ENCODE measurements at places on chromosomes 11 and 22.
A peak's percentile ranks its signal among the peaks of the same experiment; 100 is the strongest.

DNA sequence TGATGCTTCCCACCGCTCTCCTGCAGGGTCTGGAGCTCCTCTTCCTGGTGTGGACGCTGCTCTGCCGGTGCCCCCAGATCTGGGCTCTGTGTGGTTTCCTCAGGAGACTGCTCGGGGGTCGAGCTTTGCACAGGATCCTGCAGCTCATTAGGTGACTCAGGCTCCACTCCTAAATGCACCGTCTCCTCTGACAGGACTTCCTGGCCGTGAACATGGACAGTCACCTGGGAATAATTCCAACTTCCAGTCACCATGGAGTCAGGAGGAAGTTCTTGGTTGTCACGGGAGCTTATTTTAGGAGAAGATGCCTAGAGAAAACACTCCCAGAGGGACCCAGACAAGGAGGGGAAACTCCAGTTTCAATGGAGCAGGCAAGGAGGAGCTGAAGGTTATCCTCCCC lies 11.9 kb downstream of the ZNF202 start:
- H3K27me3 ChIP-seq, result no peaks in the 10 kb centered on the region
- no peak for DNase-seq
- no peak overlapping the region for H3K27ac ChIP-seq
- H3K4me1 ChIP-seq, result no peaks in the 10 kb centered on the region
- no peak overlapping the region for H3K4me3 ChIP-seq

DNA sequence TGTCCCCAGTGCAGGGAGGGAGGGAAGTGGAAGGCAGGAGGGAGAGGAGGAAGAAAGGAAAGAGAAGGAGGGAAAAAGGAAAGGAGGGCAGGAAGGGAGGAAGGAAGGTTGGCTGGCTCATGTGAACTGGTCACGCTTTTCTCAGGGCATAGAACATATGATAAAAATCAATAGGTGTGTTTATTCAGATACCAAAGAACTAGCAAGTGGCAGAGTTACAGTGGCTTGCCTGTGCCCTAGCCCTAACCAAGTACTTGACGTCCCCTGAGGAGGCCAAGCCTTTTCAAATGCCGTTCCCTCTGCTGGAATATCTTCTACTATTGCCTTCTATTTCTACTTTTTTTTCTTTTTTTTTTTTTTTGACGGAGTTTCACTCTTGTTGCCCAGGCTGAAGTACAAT lies 33.5 kb downstream of the CHRDL2 start:
- H3K4me1 ChIP-seq, result peaks cover 3% of the 10 kb centered on the region
- H3K27me3 ChIP-seq, result no peaks in the 10 kb centered on the region
- H3K36me3 ChIP-seq, result no peaks in the 10 kb centered on the region
- no peak overlapping the region for H3K27ac ChIP-seq

GRCh38 chr11:76667856-76668255 lies 2.7 kb downstream of the LRRC32 start:
- DNase-seq, result no peak
- H3K27ac ChIP-seq, result no peak overlapping the region
- no peaks in the 10 kb centered on the region for H3K4me1 ChIP-seq
- H3K27me3 ChIP-seq, result no peaks in the 10 kb centered on the region
- H3K36me3 ChIP-seq, result no peaks in the 10 kb centered on the region

DNA sequence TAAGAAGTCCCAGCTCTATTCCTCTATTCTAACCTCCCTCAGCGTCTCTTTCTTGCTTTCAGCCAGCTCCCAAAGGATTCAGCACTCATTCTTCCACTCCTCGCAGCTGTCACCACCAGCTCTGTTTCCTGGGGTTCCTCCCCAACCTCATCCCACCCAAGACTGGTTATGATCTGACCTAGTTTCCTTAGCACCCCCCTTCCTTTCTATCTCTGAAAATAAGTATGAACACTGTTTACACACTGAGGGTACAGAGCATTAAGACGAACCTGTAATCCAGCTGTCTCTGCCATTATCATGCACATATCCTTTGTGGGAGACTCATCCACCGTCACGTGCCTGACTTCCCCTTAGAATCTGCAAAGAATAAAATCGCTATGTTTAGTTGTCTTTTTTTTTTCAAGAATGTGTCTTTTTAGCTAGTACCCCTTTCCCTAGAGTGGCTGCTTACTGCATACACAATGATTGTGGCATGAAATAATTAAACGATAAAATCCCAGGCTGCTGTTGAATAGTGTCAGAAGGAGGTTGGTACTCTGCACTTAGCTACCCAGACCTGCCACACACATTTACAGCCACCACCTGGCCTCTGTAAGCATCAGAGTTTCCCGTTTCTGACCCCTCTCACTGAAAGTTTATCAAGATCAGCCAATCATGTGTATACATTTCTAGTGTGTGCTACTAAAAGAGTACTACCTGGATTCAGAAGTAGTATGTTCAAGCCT lies 26.9 kb upstream of the CSTF3 start:
- DNase-seq, result no peak
- no peak overlapping the region for H3K4me3 ChIP-seq
- no peaks in the 10 kb centered on the region for H3K4me1 ChIP-seq
- no peaks in the 10 kb centered on the region for H3K27me3 ChIP-seq
- no peak overlapping the region for H3K27ac ChIP-seq
- H3K36me3 ChIP-seq, result no peaks in the 10 kb centered on the region

- H3K27ac ChIP-seq, result no peak overlapping the region
- peaks cover 8% of the 10 kb centered on the region for H3K27me3 ChIP-seq
- H3K4me1 ChIP-seq, result no peaks in the 10 kb centered on the region
Observed at GRCh38 chr11:65781152-65781961, 581 bp upstream of the AP5B1 start.

DNA sequence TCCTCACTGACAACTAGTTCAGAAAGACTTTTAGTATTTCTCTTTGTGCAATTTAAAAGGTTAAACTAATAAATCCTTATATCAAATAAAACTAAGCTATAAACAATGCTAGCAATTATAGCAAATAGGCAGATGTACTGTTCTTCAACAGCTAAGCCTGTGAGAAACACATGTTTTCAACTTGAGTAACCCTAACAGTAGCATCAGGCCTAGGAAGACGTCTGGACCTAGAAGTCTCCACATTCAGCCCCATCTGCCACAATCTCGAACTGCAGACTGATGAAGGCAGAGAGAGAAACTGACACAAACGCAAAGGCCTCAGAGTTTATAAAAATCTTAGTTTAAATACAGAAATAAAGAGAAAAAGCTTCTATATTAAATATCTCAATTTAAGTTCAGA lies 2.5 kb downstream of the ST13 start:
- H3K27me3 ChIP-seq, result no peaks in the 10 kb centered on the region
- no peak for DNase-seq
- no peaks in the 10 kb centered on the region for H3K4me1 ChIP-seq
- H3K36me3 ChIP-seq, result no peaks in the 10 kb centered on the region

GRCh38 chr11:84316866-84317555 lies 1030.8 kb upstream of the CCDC90B start:
- no peak overlapping the region for H3K27ac ChIP-seq
- H3K36me3 ChIP-seq, result no peaks in the 10 kb centered on the region
- no peak overlapping the region for H3K4me3 ChIP-seq

DNA sequence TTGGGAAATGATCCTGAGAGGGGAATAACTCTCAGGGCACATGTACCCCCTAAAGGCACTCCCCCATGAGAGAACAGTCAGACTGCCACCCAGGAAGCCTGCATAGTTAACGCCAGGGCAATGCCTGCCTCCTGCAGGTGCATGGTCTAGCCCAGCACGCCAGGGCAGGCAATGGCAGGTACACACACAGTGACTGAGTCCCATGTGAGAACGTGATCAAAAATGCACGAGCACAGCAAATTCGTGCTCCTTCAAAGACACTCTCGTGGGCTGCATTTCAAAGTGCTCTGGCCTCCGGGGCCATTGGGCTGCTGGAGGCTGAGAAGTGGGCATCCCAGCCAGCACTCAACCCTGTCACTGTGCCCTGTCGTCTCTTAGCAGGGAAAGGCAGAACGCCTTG lies 79.7 kb downstream of the SHANK2 start:
- peaks cover 2% of the 10 kb centered on the region for H3K4me1 ChIP-seq
- no peak overlapping the region for H3K4me3 ChIP-seq
- DNase-seq, result no peak
- no peaks in the 10 kb centered on the region for H3K27me3 ChIP-seq
- no peaks in the 10 kb centered on the region for H3K36me3 ChIP-seq
- no peak overlapping the region for H3K27ac ChIP-seq

GRCh38 chr22:20111045-20111688 lies 4.7 kb upstream of the RANBP1 start:
- peak; percentile 55 for DNase-seq
- no peak overlapping the region for H3K27ac ChIP-seq
- H3K4me1 ChIP-seq, result no peaks in the 10 kb centered on the region
- H3K27me3 ChIP-seq, result no peaks in the 10 kb centered on the region
- H3K4me3 ChIP-seq, result no peak overlapping the region

GRCh38 chr11:7275133-7275532 lies 23.4 kb downstream of the SYT9 start:
- peak; percentile 41 for DNase-seq
- H3K4me3 ChIP-seq, result no peak overlapping the region
- no peaks in the 10 kb centered on the region for H3K36me3 ChIP-seq
- peaks cover 2% of the 10 kb centered on the region for H3K4me1 ChIP-seq
- H3K27ac ChIP-seq, result no peak overlapping the region

- DNase-seq, result peak; percentile 92
- no peaks in the 10 kb centered on the region for H3K36me3 ChIP-seq
- peak overlapping the region; percentile 90 for H3K27ac ChIP-seq
- H3K27me3 ChIP-seq, result no peaks in the 10 kb centered on the region
- H3K4me1 ChIP-seq, result peaks cover 20% of the 10 kb centered on the region
Observed at GRCh38 chr11:69434471-69434931, 47.0 kb upstream of the LINC01488 start.

DNA sequence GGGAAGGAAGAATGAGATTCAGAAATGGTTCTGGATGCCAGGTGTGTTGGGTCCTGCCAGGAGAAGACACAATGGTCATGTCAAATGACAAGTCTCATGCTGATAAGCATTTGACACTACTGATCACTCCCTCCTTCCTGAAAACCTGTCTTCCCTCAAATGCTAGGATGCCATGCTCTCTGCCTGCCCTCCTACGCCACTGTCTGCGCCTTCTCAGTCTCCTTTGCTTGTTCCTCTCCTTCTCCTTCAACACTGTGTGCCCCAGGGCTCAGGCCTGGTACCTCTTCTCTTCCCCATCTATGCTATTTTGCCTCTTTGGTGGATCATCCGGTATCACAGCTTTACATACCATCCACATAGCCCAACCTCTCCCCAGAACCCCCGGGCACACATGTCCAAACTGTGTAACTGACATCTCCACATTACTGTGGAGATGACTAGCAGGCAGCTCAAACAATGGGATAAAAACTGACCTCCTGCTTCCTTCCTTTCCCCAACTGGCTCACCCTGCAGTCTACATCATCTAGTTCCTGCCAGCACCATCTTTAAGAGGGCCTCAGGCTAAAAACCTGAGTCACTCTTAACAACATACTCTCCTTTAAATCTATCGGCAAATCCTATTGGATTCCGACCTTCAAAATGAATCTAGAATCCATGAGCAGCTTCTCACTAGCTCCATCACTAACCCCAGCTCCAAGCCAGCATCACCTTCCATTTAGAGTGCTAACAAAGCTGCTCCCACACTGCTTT lies 8.2 kb downstream of the AP1B1 start:
- H3K27ac ChIP-seq, result no peak overlapping the region
- DNase-seq, result no peak
- no peaks in the 10 kb centered on the region for H3K27me3 ChIP-seq
- H3K4me3 ChIP-seq, result no peak overlapping the region

- H3K27me3 ChIP-seq, result no peaks in the 10 kb centered on the region
- H3K4me3 ChIP-seq, result no peak overlapping the region
- H3K36me3 ChIP-seq, result no peaks in the 10 kb centered on the region
- H3K4me1 ChIP-seq, result no peaks in the 10 kb centered on the region
- DNase-seq, result no peak
- H3K27ac ChIP-seq, result no peak overlapping the region
Observed at GRCh38 chr22:37371491-37371890, 55.8 kb downstream of the ELFN2 start.

DNA sequence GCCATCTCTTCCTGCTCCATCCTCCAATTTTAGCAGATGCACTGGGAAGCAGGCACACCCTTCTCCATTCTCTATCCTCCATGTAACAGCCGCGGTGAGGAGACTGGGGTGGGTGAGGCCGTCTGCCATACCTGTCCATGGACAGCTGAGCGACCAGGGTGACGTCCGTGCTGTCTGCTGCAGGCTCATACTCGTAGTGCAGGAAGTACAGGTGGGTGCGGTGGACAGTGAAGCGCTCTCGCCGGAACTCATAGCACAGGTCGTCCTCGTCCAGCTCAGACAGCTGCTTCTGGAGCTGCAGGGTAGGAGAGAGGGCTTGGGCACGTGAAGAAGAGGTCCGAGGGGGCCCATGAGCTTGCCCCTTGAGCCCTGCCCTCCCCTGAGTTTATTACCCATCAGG lies 257.8 kb upstream of the SYN3 start:
- no peak overlapping the region for H3K27ac ChIP-seq
- no peaks in the 10 kb centered on the region for H3K27me3 ChIP-seq
- H3K4me1 ChIP-seq, result no peaks in the 10 kb centered on the region
- DNase-seq, result no peak
- no peaks in the 10 kb centered on the region for H3K36me3 ChIP-seq

GRCh38 chr22:44668886-44669521 lies 33.0 kb upstream of the PRR5 start:
- DNase-seq, result no peak
- no peak overlapping the region for H3K27ac ChIP-seq
- H3K4me3 ChIP-seq, result no peak overlapping the region
- H3K36me3 ChIP-seq, result no peaks in the 10 kb centered on the region

- no peaks in the 10 kb centered on the region for H3K36me3 ChIP-seq
- H3K4me3 ChIP-seq, result no peak overlapping the region
- peaks cover 4% of the 10 kb centered on the region for H3K4me1 ChIP-seq
- peak; percentile 60 for DNase-seq
Observed at GRCh38 chr11:12439615-12440014, 62.2 kb downstream of the PARVA start.

Measured in mesendoderm (in vitro differentiated cells).